ENCODE measurements at places on chromosomes 13 and 19.

DNA sequence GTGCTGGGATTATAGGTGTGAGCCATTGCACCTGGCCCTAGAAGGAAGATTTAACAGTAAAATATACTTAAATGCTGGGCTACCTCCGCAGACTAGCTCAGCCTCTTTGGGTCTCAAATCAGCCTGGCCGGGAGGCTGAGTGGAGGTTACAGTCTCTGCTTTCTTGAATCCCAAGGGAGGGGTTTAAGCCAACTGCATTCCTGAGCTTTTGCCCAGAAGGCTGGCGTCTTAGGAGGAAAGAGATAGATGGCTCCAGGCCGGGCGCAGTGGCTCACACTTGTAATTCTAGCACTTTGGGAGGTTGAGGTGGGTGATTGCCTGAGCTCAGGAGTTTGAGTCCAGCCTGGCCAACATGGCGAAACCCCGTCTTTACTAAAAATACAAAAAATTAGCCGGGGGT, 623 bp upstream of the C5AR1 start:
- no peak for DNase-seq

GRCh38 chr13:50522506-50522905, 321.0 kb downstream of the DLEU7 start:
- no peak for DNase-seq

- no peak for DNase-seq
Measured at GRCh38 chr13:41345914-41346589, 35.0 kb downstream of the NAA16 start.

- DNase-seq = no peak
Measured at GRCh38 chr13:35856084-35856483, 275.1 kb downstream of the DCLK1 start.

GRCh38 chr13:35225582-35225981, 250.9 kb downstream of the MAB21L1 start:
- no peak for DNase-seq

GRCh38 chr13:100473501-100474044, 115.0 kb downstream of the GGACT start:
- no peak for DNase-seq
